ENCODE measurements at places on chromosomes 16 and 17.

- DNase-seq: no peak
Observed at GRCh38 chr16:76511203-76511602, 234.0 kb downstream of the CNTNAP4 start.

DNA sequence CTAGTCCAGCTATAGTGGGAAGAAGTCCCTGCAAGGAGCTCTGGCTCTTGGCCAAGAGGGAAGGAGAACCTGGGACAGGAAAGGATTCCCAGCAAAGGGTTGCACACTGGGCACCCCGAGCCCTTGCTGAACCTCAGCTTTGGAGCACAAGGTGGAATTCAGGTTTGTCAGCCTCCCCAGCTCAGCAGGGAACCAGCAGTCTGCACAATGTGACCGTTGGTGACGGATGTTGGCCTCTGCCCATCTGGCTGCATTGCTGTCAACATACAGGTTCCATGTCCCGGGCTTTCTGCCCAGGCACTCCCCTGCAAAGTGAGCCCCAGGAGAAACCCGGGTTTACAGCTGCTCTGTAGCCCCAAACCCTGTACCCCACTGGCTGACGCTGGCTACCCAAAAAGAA lies 6.7 kb downstream of the RPRML start:
- DNase-seq: no peak

DNA sequence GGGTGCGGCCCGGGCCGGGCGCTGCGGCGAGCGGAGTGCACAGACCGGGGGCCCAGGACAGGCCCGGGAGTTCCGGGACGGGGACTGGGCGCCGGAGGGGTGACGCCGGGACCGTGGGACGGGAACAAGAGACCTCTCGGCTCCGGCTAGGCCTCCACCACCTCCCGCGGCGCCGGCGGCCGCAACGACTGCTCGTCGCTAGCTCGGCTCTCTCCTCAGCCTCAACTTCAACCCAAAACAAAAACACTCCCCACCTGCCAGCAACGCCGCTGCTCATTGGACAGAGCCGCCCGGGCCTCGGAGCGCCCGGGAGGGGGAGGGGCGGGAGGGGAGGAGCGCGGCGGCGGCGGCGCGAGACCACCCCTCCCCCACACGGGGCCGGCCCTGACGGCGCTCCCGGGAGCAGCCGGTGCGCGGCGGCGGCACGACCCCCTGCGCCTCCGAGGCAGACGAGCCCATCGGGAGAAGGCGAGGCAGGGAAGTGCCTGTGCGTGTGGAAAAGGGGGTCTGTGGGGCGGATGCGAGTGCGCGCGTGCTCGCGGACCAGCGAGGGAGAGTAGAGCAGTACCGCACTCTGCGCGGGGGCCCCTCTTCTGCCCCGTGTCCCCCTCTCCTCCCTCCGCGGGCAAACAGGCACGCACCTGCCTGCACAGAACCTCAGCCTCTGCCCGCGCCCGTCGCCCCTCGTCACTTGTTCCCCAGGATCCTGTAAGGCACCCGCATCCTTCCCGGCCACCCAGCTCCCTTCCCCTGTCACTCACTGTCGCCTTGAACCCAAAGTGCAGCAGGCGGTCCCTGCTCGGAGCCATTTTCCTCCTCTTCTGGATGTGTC lies at the start of gene FBXL20:
FBXL20 (minus strand) TSS at position 215 of the 832 bp plus-strand sequence. CDS start 224 bp downstream, outside the sequence.
- peak; percentile 86 for DNase-seq

- no peak for DNase-seq
Observed at GRCh38 chr17:66369830-66370229, 67.4 kb downstream of the PRKCA start.

DNA sequence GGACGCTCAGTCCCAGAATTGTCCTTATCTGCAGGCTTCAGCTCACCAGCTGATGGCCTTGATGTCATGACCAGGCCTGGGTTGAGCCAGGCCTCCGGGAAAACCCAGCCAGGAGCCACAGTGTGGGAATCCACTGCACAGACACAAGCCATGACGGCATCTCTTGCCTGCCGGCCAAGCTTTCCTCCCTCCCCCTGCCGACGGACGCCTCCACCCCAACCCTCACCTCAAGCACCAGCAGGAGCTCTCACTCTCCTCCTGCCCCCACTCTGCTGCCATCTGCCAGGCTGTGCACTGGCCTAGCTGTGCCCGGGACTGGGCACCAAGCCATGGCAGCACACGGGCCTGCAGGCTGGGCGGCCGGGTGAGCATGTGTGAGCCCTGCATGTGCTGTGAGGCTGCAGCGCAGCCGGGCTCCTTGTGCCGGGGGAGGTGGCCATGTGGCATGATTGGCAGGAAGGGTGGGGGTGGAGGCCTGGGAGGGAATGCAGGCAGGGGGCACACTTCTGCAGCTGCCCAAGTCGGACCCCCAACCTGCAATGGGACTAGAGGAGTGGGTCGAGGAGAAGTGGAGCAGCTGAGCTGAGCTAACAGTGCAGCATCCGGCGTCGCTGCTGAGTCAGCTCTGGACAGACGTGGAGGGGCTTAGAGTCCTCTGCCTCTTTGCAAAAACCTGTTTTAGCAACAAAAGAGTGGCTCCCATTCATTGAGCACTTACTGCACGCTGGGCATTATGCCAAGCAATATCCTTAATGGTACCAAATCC lies 268.5 kb downstream of the CBLN1 start:
- peak; percentile 29 for DNase-seq

DNA sequence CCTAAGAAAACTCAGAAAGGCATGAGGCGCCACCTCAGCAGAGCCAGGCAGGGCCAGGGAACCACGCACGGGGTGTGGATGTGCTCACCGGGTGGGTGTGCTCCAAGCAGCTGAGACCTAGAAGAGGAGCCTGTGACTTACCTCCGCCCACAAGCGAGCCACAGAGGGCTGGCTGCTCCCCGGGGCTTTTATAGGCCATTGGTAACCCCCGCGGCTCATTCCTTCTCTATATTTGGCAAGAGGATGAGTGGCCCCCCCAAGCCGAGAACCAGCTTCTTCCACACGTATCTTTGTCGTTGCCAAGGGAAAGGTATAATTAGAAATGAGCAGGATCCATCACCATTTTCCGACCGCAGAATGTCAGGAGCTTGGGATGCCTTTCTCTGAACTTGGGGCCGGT lies at the start of gene MYH3:
MYH3 (minus strand) TSS at position 162 of the 400 bp plus-strand sequence. CDS start 2,245 bp downstream, outside the sequence.
- DNase-seq: no peak
